ENCODE measurements at places on chromosomes 6 and 20. TPM values are rescaled to one million over a fixed set of nuclear protein-coding genes. Genes with fewer than 3 reads are reported as not detected.

DNA sequence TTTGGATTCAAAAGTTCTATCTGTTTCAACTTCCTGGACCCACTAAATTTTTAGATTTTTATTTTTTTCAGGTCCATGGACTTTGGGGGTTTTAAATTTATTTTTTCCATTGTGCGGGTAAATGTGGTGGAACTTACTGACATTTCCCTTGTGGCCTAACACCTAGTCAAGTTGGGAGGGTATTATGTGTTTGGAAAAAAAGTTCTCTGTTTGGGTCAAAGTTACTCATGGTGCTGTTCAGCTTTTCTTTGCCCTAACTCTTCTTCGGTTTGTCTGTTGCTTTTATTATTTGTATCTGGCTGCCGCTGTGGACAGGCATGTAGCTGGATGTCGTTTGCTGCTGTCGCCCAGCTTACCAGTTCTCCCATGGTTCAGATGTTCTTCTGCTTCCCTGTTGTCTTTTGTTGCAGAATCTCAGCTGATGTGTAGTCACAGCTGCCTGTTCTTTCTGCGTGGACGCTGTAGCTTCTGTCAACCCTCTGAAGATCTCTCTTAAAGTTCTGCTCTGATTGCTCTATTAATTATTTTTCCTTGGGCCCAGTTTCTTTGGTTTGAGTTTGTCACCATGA, 7.9 kb downstream of the IGF2R start:
- no peaks in the 10 kb centered on the region for H3K27me3 ChIP-seq
- no peaks in the 10 kb centered on the region for H3K36me3 ChIP-seq
- peak overlapping the region; percentile 49 for H3K4me3 ChIP-seq
- no peak for DNase-seq
- peak overlapping the region; percentile 98 for H3K27ac ChIP-seq

DNA sequence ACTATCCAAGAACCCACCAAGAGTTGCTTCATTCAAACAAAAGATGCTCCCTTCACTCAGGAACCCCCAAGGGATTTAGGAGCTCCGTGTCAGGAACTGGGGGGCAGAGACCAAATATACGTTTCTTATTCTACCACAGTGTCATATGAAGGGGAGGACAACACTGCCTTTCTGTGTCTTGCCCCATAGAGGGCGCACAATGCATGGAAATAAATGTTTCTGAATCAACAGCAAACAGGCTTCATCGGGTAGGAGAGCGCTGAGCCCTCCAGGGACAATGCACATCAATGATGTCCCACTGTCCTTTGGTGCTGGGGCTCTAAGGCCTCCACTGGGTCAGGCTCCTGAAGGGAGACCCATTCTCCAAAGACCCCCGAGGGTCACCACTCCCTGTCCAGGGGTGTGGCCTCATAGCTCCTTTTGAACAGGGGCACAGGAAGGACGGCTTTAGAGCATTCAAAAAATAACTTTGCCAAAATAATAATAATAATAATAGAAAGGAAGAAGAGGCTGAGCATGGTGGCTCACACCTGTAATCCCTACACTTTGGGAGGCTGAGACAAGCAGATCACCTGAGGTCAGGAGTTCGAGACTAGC, 31.1 kb downstream of the PLG start:
- no peak overlapping the region for H3K27ac ChIP-seq
- no peak for DNase-seq
- H3K4me1 ChIP-seq, result peaks cover 2% of the 10 kb centered on the region
- H3K4me3 ChIP-seq, result no peak overlapping the region
- H3K36me3 ChIP-seq, result no peaks in the 10 kb centered on the region

DNA sequence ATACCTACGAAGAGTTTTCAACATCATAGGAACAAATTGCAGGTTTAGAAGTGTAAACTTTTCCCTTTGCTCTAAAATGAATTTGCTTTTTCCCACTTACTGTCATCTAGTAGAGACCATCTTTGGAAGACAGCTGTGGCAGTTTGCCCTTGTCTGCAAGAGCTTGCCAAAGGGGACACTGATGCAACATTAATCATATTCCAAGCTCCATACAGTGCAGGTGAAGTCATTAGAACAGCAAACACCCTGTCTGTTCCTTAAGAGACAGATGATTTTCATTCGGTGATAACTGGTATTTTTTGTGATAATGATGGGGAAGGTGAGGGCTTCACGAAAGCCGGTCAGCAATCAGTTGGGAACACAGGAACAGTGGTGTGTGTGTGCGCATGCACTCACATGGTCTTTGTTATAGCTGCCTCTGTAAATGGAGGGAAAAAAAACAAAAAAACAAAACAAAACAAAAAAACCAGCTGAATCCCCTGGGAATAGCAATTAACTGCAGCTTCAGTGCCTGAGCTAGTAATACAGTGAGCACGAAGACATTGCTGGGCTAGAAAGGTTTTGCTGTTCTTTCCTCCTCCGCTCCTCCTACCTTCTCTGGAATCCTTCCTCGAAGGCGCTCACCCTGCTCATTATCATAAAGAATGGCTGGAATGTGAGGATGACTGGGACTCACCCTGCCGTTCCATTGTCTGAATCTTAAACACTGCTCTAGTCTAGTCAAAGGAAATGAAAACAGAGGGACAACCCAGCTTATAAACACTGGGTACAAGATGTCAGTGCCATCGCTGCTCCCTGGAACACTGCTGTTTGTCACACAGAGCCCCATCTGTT, 35.2 kb upstream of the KIF13A start:
- peaks cover 14% of the 10 kb centered on the region for H3K27me3 ChIP-seq
- H3K4me1 ChIP-seq, result no peaks in the 10 kb centered on the region
- H3K36me3 ChIP-seq, result no peaks in the 10 kb centered on the region
- no peak overlapping the region for H3K27ac ChIP-seq
- DNase-seq, result no peak

DNA sequence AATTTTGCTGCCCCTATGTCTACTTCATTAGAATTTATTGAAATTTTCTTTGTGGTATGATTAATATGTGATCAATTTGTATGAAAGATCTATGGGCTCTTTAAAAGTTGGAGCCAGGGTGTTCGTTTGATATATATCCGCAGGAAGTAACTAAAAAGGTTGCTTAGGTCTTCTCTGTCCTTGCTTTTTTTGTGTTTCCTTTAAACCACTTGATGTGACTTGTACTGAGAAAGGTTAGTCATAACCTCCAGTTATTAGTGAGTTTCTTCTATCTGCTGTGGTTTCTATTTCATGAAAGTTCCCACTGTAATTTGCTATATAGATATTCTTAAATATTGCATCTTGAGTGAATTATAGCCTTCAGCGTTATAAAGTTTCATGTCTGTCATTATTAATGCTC, 585.3 kb upstream of the ARID1B start:
- peaks cover 11% of the 10 kb centered on the region for H3K4me1 ChIP-seq
- H3K36me3 ChIP-seq, result no peaks in the 10 kb centered on the region
- no peak for DNase-seq
- H3K4me3 ChIP-seq, result peak overlapping the region; percentile 1
- no peaks in the 10 kb centered on the region for H3K27me3 ChIP-seq

DNA sequence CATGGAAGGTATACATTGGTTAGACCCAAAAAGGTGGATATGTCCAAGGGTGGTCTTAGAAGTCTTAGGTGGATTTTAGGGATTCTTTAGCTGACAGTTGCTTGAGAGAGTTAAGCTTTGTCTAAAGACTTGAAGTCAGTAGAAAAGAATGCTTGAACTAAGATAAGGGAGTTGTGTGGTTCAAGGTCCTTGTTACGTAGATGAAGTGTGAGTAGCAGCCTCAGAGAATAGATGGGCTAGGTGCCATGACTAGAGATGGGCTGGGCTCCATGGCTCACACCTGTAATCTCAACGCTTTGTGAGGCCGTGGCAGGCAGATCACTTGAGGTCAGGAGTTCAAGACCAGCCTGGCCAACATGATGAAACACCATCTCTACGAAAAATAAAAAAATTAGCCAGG, 1.7 kb downstream of the SHLD1 start:
- no peak for DNase-seq
- no peaks in the 10 kb centered on the region for H3K27me3 ChIP-seq
- H3K36me3 ChIP-seq, result peaks cover 3% of the 10 kb centered on the region
- peak overlapping the region; percentile 92 for H3K4me3 ChIP-seq
- H3K27ac ChIP-seq, result peak overlapping the region; percentile 90

GRCh38 chr6:112338166-112338709, 8.9 kb upstream of the RFPL4B start:
- peaks cover 2% of the 10 kb centered on the region for H3K4me1 ChIP-seq
- no peak overlapping the region for H3K27ac ChIP-seq
- no peak for DNase-seq

GRCh38 chr6:76861403-76861802, 601.9 kb downstream of the HTR1B start:
- no peaks in the 10 kb centered on the region for H3K4me1 ChIP-seq
- no peak overlapping the region for H3K4me3 ChIP-seq
- DNase-seq, result no peak
- H3K27me3 ChIP-seq, result no peaks in the 10 kb centered on the region

DNA sequence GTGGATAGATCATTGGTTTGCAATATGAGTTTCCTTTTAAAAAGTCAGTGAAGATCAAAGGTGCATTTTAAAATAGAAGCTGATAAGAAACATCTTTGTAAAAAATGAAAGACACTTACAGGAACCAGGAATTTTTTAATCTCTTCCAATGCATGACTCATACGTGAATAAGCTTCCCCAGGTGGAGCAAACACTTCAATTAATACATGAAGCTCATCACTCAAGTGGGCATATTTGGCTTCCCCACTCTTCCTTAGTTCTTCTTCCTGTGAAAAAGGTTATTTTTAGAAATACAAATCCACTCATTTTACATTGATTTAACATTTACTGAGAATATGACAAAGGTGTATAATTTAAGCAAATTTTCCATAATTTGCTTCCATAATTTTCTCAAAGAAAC, 308.1 kb downstream of the KHDRBS2 start:
- no peak overlapping the region for H3K27ac ChIP-seq
- DNase-seq, result no peak
- no peaks in the 10 kb centered on the region for H3K4me1 ChIP-seq
- H3K27me3 ChIP-seq, result no peaks in the 10 kb centered on the region

The BPIFB1 gene
- not detected for total RNA-seq

The SLC22A3 gene
- not detected for total RNA-seq

The PCSK2 gene
- total RNA-seq, result not detected

The ARMH2 gene
- total RNA-seq, result 2.7 TPM
